Caco-2 (cell line): ENCODE measurements at places on chromosomes 11 and 22. TPM values are rescaled to one million over a fixed set of nuclear protein-coding genes. Genes with fewer than 3 reads are reported as not detected.

The CCDC82 gene
- total RNA-seq, result 38.2 TPM in 2 replicates

DNA sequence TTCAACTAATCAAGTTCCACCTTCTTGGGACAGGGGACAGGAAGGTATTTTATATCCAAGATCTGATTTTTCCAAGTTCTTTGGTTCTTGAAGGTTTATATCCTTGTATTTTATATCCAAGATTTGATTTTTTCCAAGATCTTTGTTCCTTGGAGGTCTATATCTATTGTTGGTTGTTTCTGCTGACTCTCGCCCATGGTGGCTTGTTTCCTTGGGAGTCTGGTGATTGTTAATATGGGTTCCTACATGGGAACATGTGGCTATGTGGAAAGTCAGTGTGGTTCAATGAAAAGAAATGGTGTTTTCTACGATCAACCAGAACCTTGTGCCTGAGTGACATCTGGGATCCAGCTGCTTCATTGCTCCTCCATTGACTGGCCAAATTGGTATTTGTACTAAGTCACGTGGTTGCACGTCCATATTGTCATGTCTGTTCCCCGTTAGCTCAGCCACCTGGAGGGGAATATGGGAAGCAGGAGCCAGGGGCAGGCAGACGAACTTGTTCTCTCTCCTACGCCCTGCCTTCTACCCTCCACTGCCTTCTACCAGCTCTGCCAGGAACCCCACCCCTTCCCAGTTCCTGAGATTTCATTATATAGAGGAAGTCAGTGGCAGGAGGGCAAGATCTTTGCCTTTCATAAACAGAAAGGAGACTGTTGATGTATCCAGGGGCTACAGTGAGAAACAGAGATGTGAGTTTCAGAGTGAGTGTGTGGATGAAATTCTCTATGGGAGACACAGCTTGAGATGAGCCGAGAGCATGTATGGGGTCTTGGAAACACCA is 11.1 kb upstream of the CSF2RB start:
- no peaks in the 10 kb centered on the region for H3K36me3 ChIP-seq
- no peaks in the 10 kb centered on the region for H3K4me1 ChIP-seq
- no peak overlapping the region for H3K4me3 ChIP-seq
- DNase-seq, result no peak

DNA sequence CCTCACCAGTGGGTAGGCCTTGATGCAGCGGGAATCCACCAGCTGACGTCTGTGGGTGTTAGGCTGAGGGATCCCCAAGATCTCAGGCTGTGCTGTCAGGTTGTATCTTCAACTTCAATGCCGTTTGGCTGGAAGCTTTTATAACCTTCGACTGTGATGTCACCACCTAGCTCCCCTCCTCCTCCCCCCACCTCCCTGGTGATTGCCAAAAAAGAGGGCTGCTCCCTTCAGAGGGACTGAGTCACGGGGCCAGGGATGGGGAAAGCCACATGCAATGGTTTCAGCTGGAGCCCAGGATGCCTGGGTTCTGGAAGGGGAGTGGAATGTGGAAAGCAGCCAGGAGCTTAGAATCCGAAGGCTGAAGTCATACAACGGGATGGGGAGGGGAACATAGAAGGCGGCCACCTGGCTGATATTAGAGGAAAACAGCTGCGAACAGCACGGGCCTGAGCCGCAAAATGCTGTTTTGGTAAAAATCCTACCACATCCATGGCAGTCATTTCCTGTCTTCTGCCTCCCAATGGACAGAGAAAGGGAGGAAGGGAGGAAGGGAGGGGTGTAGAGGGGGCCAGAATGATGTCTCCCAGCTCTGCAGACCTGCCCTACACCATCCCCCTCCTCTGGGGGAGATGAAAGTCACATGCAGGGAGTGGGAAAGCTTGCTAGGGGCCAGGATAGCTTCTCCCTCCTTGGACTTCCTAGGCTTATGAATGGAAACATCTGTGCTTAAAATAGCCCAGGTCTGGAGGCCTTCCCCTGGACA is at the start of gene LRRN4CL:
LRRN4CL (minus strand) TSS at position 110 of the 763 bp plus-strand sequence. CDS start 1,022 bp downstream, outside the sequence.
- H3K36me3 ChIP-seq, result peaks cover 2% of the 10 kb centered on the region
- no peaks in the 10 kb centered on the region for H3K27me3 ChIP-seq
- H3K4me3 ChIP-seq, result no peak within 1 kb of the TSS
- H3K4me1 ChIP-seq, result no peaks in the 10 kb centered on the region
- no peak within 1 kb of the TSS for H3K27ac ChIP-seq

GRCh38 chr22:17921871-17922821 is 102.2 kb downstream of the MICAL3 start:
- H3K27ac ChIP-seq, result peak overlapping the region; percentile 74
- H3K4me1 ChIP-seq, result peaks cover 49% of the 10 kb centered on the region
- H3K4me3 ChIP-seq, result no peak overlapping the region
- no peaks in the 10 kb centered on the region; the same call in none of the 2 replicates for H3K36me3 ChIP-seq

DNA sequence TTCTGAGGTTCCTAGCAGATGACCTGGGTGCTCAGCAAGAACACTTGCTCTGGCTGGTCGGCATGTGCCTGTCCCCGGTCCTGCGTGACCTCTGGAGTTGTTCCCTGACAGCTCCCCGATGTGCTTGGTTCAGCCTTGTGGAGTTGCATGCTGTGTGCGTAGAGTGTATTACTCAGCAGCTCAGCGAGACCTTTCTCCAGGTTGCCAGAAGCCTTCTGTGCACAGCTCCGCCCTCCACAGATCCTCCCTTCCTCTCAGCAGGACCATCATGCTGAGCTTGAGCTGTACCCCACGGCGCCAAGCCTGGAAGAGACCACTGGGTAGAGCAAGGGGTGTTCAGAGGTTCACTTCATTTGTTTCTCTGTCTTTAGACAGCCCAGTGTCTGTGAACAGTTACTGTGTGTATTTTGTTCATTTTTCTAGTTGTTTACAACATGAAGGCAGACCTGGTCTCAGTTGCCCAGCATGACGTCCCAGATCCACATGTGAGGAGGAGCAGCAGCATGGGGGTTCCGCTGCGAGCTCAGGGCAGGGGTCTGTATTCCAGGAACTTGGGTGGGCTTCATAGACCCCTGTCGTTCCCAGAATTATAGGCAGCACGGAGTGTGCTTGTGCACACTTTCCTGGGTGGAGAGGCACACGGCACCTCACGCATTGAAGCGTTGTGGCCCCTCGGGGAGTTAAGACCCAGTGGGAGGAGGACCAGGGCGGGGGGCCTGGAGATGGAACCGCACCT is 148.6 kb downstream of the IGLL1 start:
- H3K4me1 ChIP-seq, result no peaks in the 10 kb centered on the region
- no peaks in the 10 kb centered on the region for H3K36me3 ChIP-seq
- H3K27me3 ChIP-seq, result no peaks in the 10 kb centered on the region
- no peak overlapping the region for H3K27ac ChIP-seq
- DNase-seq, result no peak

GRCh38 chr11:95891423-95892170 is 32.3 kb downstream of the MTMR2 start:
- H3K27ac ChIP-seq, result no peak overlapping the region
- H3K4me3 ChIP-seq, result no peak overlapping the region
- DNase-seq, result no peak
- H3K4me1 ChIP-seq, result peaks cover 34% of the 10 kb centered on the region

The CARNS1 gene
- 0.09 and 0.28 TPM in 2 replicates for total RNA-seq

DNA sequence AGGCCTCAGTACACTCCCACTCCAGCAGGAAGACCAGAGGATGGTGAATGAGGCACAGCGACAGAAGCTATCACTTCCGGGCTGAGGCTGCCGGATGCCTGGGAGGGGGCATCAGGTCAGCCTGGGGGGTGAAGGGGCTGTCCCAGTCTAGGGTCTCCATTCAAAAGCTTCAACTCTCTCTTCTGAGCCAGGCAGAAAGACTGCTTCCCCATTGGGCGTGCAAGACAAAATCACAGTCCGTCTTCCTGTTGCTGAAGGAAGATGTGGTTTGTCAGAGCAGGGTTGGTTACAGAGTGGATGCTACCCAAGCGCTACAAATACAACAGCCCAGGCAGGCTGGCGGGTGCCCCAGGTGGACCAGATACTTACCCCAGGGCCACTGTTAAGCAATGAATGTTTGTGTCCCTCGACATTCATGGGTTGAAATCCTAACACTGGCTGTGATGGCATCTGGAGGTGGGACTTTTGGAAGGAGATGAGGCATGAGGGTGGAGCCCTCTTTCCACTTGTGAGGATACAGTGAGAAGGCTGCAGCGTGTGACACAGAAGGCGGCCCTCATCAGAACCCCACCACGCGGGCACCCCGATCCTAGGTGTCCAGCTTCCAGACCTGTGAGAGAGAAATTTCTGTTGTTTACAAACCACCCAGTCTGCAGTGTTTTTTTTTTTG is 12.0 kb downstream of the UPK3A start:
- H3K27ac ChIP-seq, result no peak overlapping the region
- no peaks in the 10 kb centered on the region for H3K27me3 ChIP-seq
- DNase-seq, result no peak
- H3K4me1 ChIP-seq, result peaks cover 5% of the 10 kb centered on the region

- no peak overlapping the region for H3K4me3 ChIP-seq
- H3K4me1 ChIP-seq, result peaks cover 78% of the 10 kb centered on the region
Observed at GRCh38 chr22:37193629-37194191, 5.7 kb upstream of the C1QTNF6 start.

The MYO18B gene
- 0.07 TPM in 2 replicates for total RNA-seq

The FOLR2 gene
- total RNA-seq, result not detected in 2 replicates

DNA sequence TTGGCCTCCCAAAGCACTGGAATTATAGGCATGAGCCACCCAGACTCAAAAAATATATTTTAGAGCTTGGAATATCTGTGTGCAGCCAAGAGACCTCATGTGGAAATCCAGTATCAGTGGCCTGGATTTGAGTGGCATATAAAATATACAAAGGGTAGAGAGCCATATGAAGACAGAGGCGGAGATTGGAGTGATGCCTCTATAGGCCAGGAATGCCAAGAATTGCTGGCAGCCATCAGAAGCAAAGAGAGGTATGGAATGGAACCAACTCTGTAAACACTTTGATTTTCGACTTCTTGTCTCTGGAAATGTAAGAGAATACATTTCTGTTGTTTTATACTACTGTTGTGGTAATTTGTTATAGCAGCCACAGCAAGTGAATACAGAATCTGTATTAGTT is 123.0 kb downstream of the PLEKHA7 start:
- H3K27me3 ChIP-seq, result no peaks in the 10 kb centered on the region; the same call in 1 of the 2 replicates
- DNase-seq, result no peak
- H3K36me3 ChIP-seq, result no peaks in the 10 kb centered on the region
- H3K27ac ChIP-seq, result peak overlapping the region; percentile 70

DNA sequence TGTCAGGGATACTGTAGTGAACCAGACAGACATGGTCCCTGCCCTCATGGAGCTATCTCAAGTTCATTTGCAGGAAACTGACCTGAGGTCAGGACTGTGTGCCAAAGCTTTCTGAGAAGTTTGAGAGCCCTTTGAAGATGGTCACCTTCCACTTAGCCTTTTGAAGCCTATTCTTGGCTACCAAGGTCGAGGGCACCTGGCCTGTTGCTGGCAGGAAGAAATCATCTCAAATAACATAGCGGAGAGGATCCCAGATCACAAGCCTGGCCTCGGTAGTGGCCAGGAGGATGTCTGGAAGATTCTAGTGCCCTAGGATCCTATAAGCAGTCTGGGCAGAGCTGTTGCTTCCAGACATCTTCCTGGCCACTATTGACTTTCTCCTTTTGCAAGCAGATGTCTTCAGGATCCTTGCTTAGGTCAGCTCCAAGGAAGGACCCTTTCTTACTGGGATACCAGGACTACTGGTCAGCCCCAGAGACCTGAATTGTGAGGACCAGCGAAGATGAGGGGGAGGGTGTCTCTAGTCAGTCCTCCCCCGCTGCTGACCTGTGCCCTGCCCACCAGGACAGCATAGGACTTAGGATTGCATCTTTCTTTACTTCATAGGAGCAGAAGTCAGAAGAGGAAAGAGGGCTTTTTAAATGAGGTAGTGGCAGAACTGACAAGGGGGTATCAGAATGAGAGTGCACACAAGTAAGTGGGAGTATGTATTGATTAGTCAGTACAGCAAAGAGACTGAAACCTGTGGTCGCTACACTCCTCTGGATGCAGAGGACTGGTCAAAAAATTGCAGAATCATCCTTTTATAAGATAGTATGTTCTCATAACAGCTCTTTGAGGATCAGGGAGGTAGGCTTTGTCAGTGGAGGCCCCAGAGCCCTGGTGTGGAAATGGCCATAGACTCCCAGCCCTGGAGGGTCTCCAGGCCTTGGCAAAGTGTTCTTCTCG is 94.8 kb downstream of the TEAD1 start:
- no peaks in the 10 kb centered on the region for H3K36me3 ChIP-seq
- H3K4me1 ChIP-seq, result peaks cover 39% of the 10 kb centered on the region
- no peaks in the 10 kb centered on the region for H3K27me3 ChIP-seq
- no peak overlapping the region for H3K27ac ChIP-seq

The MICAL3 gene
- 65.6 and 74.0 TPM in 2 replicates for total RNA-seq

GRCh38 chr11:61895046-61895717 is 3.8 kb upstream of the FADS3 start:
- H3K36me3 ChIP-seq, result no peaks in the 10 kb centered on the region
- H3K4me3 ChIP-seq, result no peak overlapping the region
- H3K27ac ChIP-seq, result no peak overlapping the region

The MS4A18 gene
- total RNA-seq, result not detected in 2 replicates

DNA sequence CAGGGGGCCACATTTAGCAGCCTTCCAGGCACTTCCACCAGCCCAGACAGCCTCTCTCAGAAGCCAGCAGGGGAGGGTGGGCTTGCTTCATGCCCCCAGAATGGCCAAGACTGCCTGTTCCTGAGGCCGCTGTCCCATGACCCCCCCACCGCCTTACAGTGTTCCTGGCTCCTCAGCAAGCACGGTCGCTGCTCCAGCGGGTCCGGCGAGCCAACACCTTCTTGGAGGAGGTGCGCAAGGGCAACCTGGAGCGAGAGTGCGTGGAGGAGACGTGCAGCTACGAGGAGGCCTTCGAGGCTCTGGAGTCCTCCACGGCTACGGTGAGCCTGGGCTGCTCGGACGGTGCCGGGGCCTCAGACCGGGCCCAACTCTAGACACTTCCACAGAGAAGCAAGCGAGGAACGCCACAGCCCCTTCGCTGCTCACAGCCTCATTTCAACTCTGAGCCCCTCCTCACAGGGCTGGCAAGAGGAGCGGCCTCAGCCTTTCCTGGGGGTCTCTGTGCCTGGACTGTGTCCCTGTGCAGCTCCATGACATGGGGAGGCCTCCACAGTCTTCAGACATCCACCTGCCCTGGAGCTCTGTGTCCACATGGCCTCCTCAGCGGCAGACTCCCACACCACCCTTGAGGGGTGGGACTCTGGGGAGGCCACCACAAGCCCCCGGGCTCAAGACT is 668 bp downstream of the F2 start:
- DNase-seq, result no peak
- H3K36me3 ChIP-seq, result peaks cover 1% of the 10 kb centered on the region; the same call in 1 of the 2 replicates
- H3K27ac ChIP-seq, result peak overlapping the region; percentile 92
- peak overlapping the region; percentile 40 for H3K4me3 ChIP-seq

DNA sequence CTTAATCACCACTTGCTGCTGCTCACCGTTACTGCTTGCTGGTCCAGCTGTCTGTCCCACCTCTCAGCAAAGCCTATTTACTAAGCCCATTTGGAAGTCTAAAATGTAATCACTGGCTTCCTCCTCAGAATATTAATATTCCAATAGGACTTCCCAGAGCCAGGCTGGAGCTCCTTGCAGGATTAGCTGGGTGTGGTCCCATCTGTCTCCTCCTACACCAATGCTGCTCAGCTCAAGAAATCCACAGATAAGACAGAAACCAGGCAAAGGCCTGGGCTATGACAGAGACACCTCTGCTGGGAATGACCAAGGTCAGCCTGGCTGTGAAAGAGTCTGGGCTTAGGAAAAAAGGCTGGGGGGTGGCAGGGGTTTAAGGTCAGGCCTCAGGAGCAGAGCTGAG is 317.8 kb downstream of the BUD13 start:
- H3K4me3 ChIP-seq, result no peak overlapping the region
- H3K4me1 ChIP-seq, result peaks cover 18% of the 10 kb centered on the region
- no peaks in the 10 kb centered on the region for H3K27me3 ChIP-seq
